AG04449 (cell line): ENCODE measurements at places on chromosomes 12 and 14.

GRCh38 chr14:101294136-101294535, 267.2 kb upstream of the DIO3 start:
- no peak for DNase-seq

GRCh38 chr12:75921622-75922289, 109.8 kb downstream of the PHLDA1 start:
- DNase-seq, result no peak

DNA sequence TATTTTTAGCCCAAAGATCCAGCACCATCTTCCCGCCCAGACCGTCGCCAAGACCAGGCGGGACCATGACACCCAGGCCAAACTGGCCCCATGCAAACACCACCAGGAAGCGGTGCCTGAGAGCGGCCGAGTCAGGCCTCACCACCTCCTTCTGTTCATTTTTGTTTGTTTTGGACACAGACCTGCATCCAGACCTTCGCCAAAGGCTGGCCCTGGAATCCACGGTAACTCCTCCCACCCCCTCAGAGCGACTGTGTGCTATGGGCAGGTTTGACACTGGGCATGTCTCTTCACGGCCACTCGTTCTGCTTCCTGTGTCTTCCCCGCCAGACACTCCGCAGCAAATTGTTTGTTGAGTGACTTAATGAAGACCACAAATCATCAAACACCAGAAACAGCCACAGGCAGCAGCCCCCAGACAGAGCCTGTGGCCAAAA, 47.1 kb downstream of the NCOR2 start:
- DNase-seq, result no peak

GRCh38 chr14:101730626-101731186, 30.8 kb upstream of the PPP2R5C start:
- DNase-seq, result no peak

- no peak for DNase-seq
Measured at GRCh38 chr12:66584673-66585072, 94.2 kb downstream of the GRIP1 start.

DNA sequence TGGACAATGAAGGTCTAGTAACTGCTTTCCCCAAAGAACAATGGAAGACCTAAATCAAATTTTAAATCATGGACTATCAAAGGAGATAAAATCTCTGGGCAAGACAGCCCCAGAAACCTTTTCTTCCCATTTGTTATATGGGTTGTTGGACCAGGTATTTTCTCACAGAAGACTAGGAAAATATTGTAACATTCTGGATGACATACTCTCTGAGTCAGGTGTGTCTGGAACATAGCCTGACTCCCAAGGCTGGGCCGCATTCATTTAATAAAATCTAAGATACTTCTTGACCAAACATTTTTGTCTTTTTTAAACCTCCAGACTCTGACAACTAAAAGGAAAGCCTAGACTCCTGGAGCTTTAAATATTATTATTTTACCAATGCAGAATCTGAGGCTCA, 87.9 kb downstream of the ATP23 start:
- DNase-seq, result no peak

GRCh38 chr12:62738616-62739015, 196.3 kb downstream of the PPM1H start:
- no peak for DNase-seq
